ENCODE measurements at places on chromosomes 11 and 22. TPM values are rescaled to one million over a fixed set of nuclear protein-coding genes. Genes with fewer than 3 reads are reported as not detected.

Gene INS
- not detected for total RNA-seq

Gene NXPE4
- not detected for total RNA-seq

Gene CASP12
- 0.16 TPM for total RNA-seq

Gene CNTF
- total RNA-seq, result 3.4 TPM

Gene PARVA
- total RNA-seq, result 142 TPM

Gene ALKBH3
- total RNA-seq, result 37.2 TPM

Gene CCDC90B
- 41.4 TPM for total RNA-seq

Gene OR52E8
- total RNA-seq, result not detected
